ENCODE measurements at places on chromosomes 16 and 17. TPM values are rescaled to one million over a fixed set of nuclear protein-coding genes. Genes with fewer than 3 reads are reported as not detected.

DNA sequence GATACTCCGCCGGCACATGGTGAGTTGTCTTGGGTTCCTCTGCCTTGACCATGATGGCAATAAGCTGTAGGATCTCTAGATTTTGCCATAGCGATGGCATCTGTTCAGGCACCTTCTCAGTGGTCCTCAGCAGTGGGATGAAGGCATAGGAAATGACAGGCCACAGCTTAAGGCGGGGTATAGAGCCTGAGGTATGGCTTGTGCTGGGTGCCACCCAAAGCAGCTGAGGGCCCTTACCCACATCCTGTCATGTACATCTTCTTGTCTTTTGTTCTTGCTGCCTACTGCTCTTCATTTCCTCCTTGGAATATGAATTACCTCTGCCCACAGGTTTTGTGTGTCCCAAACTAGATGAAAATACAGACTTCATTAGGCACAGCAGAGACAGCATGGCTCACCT lies 29.5 kb downstream of the KAT7 start:
- H3K36me3 ChIP-seq = peaks cover 39% of the 10 kb centered on the region
- H3K27me3 ChIP-seq = no peaks in the 10 kb centered on the region
- peaks cover 56% of the 10 kb centered on the region for H3K4me1 ChIP-seq

- H3K4me1 ChIP-seq = no peaks in the 10 kb centered on the region
- H3K36me3 ChIP-seq = no peaks in the 10 kb centered on the region
- H3K4me3 ChIP-seq = no peak overlapping the region
- H3K27me3 ChIP-seq = no peaks in the 10 kb centered on the region
Observed at GRCh38 chr17:74020522-74020921, 183.0 kb upstream of the RPL38 start.

TMIGD1 gene
- not detected for total RNA-seq

FOXN1 gene
- not detected for total RNA-seq

RPL26 gene
- total RNA-seq = 3,158 TPM

MYOCD gene
- total RNA-seq = 0.80 TPM

KRT13 gene
- total RNA-seq = not detected
